ENCODE measurements at places on chromosomes 7 and 10.

DNA sequence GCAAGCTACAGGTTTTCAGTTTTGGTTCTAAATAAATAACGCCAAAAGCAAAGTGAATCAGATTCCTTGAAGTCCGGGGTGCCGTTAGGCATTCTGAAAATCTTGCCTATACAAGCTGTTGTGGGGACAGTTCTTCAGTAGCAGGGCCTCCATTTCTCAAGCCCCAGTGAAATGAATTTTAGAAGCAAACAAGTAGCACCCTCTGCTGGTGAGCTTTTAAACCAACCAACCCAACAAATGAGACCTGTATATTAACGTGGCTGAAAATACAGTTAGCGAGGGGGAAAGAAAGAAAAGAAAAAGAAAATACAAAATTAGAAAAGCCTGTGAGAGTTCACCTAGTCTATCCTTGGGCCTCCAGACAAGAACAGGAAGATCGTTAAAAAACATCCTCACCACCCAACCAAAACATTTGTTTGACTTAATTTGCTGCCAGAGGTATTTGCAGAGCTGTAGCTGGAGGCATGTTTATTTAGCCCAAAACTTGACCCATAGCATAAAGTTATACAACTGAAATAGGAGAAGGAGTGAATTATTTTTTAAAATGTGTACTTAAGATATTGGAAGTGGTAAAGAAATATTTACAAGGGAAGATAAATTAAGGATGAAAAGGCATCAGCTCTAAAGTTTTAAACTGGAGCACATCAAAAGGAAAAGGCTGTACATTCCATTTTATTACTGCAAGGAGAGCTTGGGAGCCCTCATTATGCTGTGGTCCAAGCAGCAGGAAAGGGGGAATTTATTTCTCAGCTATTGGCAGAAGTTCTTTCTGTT is 98.9 kb downstream of the DYNC1I1 start:
- no peak overlapping the region for H3K27ac ChIP-seq
- H3K36me3 ChIP-seq = no peaks in the 10 kb centered on the region
- DNase-seq = no peak
- peaks cover 11% of the 10 kb centered on the region for H3K27me3 ChIP-seq
- H3K4me1 ChIP-seq = no peaks in the 10 kb centered on the region

DNA sequence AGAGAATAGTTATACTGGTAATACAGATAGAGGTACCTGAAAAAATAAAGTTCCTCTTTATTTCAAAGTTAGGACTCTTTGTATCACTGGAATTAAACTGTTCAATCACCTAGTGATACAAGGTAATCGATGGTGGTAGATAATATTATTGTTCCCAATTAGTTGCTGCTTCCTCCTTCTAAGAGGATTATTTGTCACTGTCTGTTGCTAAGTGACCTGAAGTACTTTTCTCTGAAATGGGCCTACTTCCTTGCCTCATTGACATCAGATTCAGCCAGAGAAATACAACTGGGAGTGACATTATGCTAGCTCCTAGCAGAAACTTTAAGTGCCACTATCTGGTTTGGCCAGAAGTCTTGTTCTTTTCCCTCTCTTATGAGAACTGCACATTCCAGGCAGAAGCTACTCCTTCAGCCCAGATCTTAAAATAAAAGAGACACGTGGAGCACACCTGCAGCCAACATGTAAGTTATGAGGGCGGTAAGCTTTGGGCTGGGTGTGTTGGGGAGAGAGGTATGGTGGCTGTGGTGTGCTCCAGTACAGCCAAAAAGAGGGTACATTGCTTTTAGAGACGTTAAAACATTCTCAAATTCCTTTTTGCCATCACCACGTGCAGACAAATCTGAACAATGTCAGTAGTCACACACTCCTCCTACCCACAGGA is 54.8 kb downstream of the MINDY3 start:
- H3K36me3 ChIP-seq = peaks cover 84% of the 10 kb centered on the region
- H3K27ac ChIP-seq = no peak overlapping the region
- peaks cover 16% of the 10 kb centered on the region for H3K4me1 ChIP-seq
- DNase-seq = no peak

GRCh38 chr7:139647085-139647484 is 123.6 kb downstream of the CLEC2L start:
- peak overlapping the region; percentile 9 for H3K4me3 ChIP-seq
- no peaks in the 10 kb centered on the region for H3K27me3 ChIP-seq
- peak overlapping the region; percentile 90 for H3K27ac ChIP-seq
- no peak for DNase-seq
- peaks cover 74% of the 10 kb centered on the region for H3K4me1 ChIP-seq

- no peak overlapping the region for H3K4me3 ChIP-seq
- DNase-seq = no peak
- H3K27me3 ChIP-seq = no peaks in the 10 kb centered on the region
- H3K36me3 ChIP-seq = no peaks in the 10 kb centered on the region
- H3K4me1 ChIP-seq = no peaks in the 10 kb centered on the region
Observed at GRCh38 chr7:80635998-80636397, 2.4 kb upstream of the CD36 start.

DNA sequence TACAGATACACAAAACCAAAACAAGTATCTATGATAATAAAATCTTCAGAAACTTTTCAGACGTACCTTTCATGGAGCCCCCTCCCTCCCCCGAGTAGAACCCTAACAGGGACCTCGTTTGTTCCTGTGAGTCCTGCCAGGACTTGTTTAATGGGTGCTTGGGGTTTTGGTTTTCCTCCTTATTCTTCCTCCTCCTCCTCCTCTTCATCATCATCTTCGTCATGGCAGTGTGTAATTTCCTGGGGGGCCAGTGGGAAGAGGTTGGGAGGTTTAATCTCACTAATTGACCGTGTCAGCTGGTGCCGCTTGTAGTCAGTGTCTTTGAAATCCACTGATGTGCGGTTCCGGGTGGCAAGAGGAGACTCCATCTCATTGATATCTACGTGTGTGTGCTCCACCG is 103.6 kb downstream of the NT5C2 start:
- H3K4me3 ChIP-seq = no peak overlapping the region
- H3K27ac ChIP-seq = peak overlapping the region; percentile 31
